ENCODE measurements at places on chromosomes 5 and 9.

DNA sequence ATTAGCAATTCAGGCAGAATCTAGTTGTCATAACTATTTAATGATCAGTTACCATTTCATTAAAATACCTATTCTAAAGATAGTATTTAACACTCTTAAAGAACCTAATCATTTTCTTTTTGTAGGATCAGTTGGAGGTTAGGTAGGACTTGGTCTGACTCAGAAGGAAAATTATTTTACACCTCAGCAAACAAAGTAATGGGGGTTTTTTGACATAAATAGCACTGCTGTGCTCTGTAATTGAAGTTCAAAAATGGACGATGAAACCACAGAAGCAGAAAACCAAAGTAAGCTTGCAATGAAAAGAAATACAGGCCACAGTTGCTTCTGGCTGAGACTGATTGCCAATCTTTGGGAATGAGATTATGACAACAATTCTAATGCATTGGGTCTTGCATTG, 187.0 kb upstream of the TRPM3 start:
- DNase-seq, result no peak

- DNase-seq, result no peak
Observed at GRCh38 chr5:9409413-9409960, 136.4 kb downstream of the SEMA5A start.

- no peak for DNase-seq
Observed at GRCh38 chr5:119945691-119946090, 316.3 kb downstream of the FAM170A start.

DNA sequence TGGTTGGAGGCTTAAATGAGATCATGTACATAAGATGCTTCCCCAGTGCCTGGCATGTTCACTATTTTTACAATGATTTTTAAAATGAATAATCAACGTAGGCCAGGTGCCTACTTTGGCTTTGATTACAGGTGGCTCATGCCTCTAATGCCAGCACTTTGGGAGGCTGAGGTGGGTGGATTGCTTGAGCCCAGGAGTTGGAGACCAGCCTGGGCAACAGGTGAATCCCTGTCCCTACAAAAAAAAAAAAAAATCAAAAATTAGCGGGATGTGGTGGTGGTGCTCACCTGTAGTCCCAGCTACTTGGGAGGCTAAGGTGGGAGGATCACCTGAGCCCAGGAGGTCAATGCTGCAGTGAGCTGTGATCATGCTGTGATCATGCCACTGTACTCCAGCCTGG, 9.2 kb downstream of the PCDH12 start:
- DNase-seq, result no peak
